ENCODE measurements at places on chromosomes 1 and 21.

DNA sequence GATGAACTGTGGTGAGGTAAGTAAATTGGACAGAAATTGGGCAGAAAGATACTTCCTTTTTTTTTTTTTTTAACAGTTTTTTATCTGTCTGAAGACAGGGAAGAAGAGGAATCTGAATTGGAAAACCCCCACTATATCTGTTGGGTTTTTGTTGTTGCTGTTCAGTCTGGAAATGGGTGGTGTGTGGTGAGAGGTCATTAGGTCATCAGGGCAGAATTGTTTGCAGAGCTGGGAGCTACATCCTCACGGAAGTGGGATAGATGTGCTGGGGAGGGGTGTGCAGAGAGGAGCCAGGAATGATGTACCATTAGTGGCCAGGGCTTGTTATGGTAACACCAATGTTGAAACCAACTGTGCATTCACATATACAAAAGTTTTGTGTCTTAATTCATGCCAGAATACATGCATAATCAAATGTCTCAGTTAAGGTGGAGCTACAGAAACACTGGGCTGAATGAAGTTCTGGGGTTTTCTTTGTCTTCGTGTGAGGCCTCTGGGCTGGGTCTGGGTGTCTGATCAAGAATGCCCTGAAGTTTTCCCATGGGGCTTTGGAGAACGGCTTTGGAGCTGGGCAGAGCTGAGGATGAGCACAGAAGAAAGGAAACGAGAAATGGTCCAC lies 12.4 kb downstream of the USP25 start:
- DNase-seq: no peak

- DNase-seq: no peak
Observed at GRCh38 chr21:35754583-35754982, 305.7 kb downstream of the SETD4 start.

DNA sequence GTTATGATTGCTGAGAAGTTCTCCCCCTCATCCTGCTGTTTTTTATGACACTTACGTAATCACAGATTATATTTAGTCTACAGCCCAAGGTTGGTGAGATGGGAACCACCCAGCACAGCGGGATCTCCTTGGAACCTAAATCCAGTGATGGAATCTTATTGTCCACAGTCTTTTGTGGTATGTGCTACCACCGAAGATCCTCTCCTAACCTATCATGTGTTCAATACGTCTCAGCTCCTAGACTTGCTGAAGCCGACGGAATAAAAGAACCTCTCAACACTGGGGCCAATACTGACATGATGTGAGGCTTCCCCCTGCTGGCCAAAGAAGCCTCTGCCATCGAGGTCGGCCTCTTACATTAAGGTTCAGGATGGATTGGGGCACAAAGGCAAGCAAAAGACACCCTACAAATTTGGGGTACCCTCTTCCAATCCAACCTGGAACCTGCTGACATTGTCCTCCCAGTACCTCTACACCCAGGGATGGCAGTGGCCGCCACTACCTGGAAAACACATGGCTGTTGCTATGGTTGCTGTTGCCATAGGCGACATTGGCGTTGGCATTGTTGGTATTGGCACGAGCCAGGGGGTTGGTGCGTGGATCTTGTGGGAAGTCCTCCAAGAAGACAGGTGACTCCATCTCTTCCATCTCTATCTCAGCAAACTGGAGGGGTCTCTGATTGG lies 19.4 kb upstream of the KIF21B start:
- peak; percentile 9 for DNase-seq

DNA sequence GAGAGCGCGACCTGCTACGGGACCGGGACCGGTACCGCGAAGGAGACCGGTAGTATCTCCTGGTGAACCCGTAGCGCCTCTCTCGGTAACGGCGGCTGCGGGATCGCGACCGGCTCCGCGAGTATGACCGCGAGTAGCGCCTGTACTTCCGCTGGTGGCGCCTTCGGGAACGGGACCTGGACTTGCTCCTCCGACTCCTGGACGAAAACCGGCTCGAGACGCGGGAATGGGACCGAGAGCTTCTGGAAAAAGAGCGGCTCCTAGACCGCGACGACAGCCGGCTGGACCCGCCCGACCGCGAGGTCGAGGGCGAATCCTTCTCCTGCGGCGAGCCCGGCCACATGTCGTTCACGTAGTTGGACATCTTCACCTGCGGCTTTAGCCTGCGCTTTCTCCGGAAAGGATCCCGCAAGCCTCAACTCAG lies 642 bp downstream of the RSRP1 start:
- DNase-seq: no peak

DNA sequence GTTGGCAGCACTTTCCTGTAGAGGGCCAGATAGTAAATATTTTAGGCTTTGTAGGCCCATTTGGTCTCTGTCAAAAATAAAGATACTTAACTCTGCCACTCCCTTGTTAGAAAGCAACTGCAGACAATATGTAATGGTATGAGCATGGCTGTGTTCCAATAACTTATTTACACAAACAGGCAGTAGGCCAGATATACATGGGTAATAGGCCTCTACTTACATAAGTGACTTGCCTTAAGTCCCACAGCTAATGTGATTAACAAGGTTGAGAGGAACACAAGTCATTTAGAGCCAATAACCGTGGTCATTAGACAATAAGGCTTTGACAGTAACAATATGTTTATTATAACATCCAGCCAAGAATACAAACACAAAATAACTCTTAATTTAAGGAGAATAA lies 17.4 kb downstream of the CCT8 start:
- no peak for DNase-seq

- no peak for DNase-seq
Observed at GRCh38 chr1:211783266-211783665, 47.3 kb downstream of the LPGAT1 start.

DNA sequence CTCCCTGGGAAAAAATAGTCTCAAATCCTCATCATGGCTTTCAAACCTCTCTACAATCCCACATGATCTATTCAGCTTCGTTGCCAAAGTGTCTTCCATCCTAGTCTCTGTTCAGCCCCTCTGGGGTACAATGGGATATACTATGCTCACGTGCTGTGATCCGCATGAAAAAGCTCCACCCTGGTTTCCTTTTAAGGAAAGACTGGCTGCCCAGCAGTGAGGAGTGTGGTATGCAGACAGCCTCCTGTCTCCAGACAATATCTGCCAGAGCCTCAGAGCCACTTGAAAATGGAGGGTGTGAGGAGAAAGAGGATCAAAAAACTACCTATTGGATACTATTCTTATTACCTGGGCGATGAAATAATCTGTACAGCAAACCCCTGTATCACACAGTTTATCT lies 194.5 kb downstream of the LHX8 start:
- no peak for DNase-seq

GRCh38 chr1:24694380-24694843 lies 50.8 kb upstream of the CLIC4 start:
- no peak for DNase-seq

All from esophagus squamous epithelium (tissue), 5 donors.